ENCODE measurements at places on chromosomes 3 and 15.

GRCh38 chr3:139975594-139976365, 40.8 kb downstream of the CLSTN2 start:
- DNase-seq, result no peak

- no peak for DNase-seq
Observed at GRCh38 chr3:99134986-99135385, 233.5 kb upstream of the DCBLD2 start.

DNA sequence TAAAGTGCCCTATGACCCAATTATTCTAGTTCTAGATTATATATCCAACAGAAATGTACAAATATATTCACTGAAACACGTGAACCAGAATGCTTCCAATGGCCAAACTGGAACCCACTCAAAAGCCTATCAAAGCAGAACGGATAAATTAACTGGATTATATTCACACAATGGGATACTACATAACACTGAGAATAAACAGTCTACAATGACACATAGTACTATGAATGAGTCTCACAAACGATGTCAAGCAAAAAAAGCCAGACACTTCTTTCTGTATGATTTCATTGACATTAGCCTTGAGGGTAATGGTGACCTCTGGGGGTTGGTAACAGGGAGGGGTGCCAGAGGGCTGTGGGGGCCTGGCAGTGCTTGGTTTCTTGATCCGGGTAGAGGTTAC, 50.9 kb upstream of the HACD2 start:
- DNase-seq, result no peak

- no peak for DNase-seq
Observed at GRCh38 chr3:137217733-137218132, 259.9 kb downstream of the IL20RB start.

- DNase-seq, result no peak
Observed at GRCh38 chr3:81437683-81438082, 323.8 kb downstream of the GBE1 start.

DNA sequence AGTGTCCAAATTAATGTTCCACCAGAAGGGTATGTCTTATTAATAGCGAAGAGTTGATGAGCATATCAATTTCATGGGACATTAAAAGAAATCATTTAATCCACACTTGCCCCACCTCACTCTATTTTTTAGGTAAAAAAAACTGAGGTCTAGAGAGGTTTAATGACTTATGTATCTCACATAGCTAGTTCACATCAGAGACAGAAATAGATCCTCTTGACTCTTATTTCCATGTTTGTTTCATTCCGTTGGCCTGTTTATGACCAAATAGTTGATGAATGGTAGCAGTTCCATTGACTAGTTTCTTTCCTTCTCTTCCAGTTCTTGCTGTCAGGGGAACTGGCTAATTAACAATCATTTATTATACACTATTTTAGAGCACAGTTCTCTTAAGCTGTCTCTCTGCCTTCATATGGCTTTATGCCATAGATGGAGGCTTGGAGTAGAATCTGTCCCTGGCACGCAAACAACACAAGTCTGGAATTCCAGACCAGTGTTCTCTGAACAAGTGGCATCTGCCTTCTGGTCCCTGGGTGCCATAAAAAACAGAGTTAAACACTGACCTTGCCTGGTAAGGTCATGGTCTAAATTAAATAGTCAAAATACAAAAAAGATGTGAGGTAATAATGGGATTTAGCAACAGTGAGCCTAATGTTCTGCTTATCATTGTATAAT, 220.0 kb upstream of the CGNL1 start:
- DNase-seq, result no peak

GRCh38 chr3:50168388-50168787, 13.3 kb downstream of the SEMA3F start:
- no peak for DNase-seq

- DNase-seq, result no peak
Observed at GRCh38 chr15:38401701-38402100, 52.2 kb upstream of the FAM98B start.

- peak; percentile 29 for DNase-seq
Observed at GRCh38 chr3:14253022-14253706, 74.5 kb downstream of the LSM3 start.

DNA sequence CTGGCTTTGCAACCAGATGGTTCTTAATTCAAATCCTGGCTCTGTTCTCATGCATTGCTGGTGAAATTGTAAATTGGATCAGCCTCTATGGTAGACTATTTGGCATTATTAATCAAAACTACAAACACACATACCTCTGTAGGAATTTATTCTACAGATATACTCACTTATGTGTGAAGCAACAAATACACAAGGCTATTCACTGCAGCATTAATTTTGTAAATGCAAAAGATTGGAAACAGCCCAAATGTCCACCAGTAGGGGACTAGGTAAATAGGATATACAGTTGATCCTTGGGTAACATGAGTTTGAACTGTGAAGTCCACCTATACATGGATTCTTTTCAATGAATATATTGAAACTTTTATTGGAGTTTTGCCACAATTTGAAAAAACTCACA, 29.5 kb upstream of the LCTL start:
- no peak for DNase-seq

GRCh38 chr3:56825567-56826438, 24.1 kb upstream of the ARHGEF3 start:
- DNase-seq, result no peak

DNA sequence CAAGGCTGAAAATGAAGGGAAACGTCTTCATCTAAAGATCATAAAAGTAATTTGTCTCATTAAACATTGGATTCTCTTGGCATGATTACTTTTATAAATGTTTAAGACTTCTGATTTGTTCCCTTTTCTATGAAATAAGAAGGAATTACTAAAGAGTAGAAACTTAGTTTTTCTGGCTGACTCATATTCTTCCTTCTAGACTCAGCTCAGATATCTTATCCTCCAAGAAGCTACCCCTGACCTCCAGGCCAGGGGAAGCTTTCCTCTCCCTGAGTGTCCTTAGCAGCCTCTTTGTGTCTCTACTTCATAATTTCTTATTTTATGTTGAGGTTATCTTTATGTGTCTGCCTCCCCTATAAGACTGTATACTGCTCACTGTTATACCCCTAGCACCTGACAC, 291.9 kb upstream of the STT3B start:
- no peak for DNase-seq

Data from gastrocnemius medialis (tissue), 4 donors.